Thyroid gland (tissue), 4 donors: ENCODE measurements at places on chromosomes 7 and 10. TPM values are rescaled to one million over a fixed set of nuclear protein-coding genes. Genes with fewer than 3 reads are reported as not detected.
A peak's percentile ranks its signal among the peaks of the same experiment; 100 is the strongest.

DNA sequence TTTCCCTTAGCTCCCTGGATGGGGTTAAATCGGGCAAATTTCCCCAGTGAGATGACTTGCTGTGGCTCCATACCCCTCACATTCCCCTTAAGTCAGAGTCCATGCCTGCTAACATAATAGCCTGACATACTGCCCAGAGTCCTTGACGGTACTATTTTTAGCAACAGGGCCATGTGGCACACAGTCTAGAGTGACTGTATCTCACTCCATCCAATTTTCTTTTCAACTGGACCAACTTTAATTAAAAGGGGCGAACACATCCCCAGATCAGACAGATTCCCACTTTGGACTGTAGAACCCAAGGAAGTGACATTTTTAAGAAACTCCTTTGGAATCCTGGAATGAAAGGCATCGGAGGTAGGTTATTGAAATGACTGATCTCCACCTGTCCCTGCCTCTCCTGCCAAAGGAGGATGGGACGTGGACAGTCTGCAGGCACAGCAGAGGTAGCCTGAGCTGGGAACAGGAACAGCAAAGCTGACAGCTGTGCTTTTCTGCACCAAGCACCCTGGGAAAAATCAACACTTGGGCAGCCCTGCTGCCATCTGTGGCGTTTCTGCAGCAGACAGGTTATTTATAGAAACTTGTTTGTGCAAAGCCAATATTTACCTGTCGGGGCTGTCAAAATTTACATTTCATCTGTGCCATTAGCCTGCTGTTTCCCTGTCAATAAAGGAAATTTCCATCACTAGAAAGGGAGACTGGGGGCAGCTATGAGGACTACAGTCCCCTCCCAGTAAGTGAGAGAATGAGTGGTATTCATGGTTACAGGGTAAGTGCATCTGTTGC, 221.5 kb upstream of the AOAH start:
- DNase-seq: peak; percentile 33
- H3K4me3 ChIP-seq: no peak overlapping the region
- no peaks in the 10 kb centered on the region for H3K27me3 ChIP-seq
- H3K36me3 ChIP-seq: no peaks in the 10 kb centered on the region
- H3K4me1 ChIP-seq: peaks cover 52% of the 10 kb centered on the region
- no peak overlapping the region for H3K27ac ChIP-seq

CYP26C1 gene
- total RNA-seq: 0.13 TPM

DNA sequence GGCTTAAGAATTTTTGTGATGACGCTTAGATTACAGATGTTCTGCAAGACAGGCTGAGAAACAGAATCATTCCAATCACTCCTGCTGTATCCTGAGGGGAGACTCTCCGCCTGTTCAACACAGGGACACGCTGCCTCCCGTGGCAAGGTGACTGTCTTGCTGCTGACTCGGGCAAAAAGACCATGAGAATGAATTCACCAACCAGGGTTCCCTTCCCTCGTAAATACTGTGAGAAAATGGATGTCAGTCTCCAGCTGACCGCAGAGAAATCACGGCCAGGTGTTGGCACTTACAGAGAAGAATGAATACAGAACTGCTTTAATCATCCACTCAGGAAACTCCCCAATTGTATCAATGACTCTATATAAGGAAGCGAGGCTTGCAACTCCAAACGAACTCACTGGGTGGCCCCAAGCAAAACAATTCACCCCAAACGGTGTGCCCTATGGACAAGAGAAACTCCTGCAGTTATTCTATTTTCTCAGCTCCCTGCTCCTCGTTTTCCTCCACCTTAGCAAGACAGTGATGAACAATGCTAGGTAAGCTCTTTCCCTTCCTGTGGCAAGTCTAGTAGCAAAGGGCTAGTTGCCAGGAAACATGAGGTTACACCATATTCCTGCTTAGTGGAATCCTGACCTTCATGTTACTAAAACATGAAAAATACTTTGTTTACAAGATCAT, 22.8 kb downstream of the GNA12 start:
- H3K4me3 ChIP-seq: no peak overlapping the region
- no peak overlapping the region for H3K27ac ChIP-seq

- no peak overlapping the region for H3K4me3 ChIP-seq
- no peaks in the 10 kb centered on the region for H3K36me3 ChIP-seq
- no peaks in the 10 kb centered on the region for H3K27me3 ChIP-seq
Measured at GRCh38 chr7:18927134-18927533, 190.3 kb downstream of the TWIST1 start.

BUD23 gene
- 58.3 TPM for total RNA-seq

DNA sequence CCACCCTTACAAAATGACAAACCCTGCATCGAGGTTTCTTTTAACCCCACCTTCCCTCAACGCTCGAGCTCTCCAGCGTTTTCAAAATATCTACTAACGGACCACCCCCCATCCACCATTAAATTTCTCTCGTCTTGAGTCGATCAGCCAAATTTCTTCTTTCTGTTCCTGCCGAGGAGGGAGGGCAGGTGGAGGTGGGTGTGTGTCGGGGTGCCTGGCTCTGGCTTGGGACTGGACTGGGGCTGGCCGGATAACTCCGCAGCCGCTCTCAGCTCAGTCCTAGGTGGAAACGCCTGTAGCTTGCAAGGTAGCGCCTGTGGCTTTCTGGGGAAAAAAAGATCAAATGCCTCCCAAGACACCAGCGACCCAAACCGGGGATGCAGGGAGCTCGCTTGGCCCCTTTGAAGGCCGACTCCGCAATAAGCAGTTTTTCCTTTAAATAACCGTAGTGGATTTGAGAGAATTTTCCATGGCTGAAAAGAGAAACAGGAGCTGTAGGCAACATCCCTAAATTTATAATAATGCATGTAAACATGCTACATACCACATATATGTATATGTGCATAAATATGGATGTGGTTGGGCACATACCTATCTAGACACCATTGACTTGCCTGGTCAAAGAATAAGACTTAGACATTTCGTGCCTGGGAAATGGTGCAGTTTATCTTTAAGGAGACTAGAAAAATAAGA, 1.9 kb upstream of the TMEM178B start:
- no peaks in the 10 kb centered on the region for H3K36me3 ChIP-seq
- peak overlapping the region; percentile 20 for H3K27ac ChIP-seq
- DNase-seq: peak; percentile 43
- H3K4me1 ChIP-seq: no peaks in the 10 kb centered on the region
- no peaks in the 10 kb centered on the region for H3K27me3 ChIP-seq
- peak overlapping the region; percentile 71 for H3K4me3 ChIP-seq

- H3K27ac ChIP-seq: no peak overlapping the region
- no peaks in the 10 kb centered on the region for H3K4me1 ChIP-seq
- no peak overlapping the region for H3K4me3 ChIP-seq
- DNase-seq: no peak
- H3K27me3 ChIP-seq: no peaks in the 10 kb centered on the region
Measured at GRCh38 chr7:19376538-19376937, 231.3 kb upstream of the FERD3L start.

GRCh38 chr10:84424731-84425167, 96.4 kb downstream of the CCSER2 start:
- no peaks in the 10 kb centered on the region for H3K27me3 ChIP-seq
- H3K4me3 ChIP-seq: peak overlapping the region; percentile 14
- peak overlapping the region; percentile 81 for H3K27ac ChIP-seq
- no peaks in the 10 kb centered on the region for H3K36me3 ChIP-seq
- DNase-seq: peak; percentile 96

CRHR2 gene
- total RNA-seq: not detected

DNA sequence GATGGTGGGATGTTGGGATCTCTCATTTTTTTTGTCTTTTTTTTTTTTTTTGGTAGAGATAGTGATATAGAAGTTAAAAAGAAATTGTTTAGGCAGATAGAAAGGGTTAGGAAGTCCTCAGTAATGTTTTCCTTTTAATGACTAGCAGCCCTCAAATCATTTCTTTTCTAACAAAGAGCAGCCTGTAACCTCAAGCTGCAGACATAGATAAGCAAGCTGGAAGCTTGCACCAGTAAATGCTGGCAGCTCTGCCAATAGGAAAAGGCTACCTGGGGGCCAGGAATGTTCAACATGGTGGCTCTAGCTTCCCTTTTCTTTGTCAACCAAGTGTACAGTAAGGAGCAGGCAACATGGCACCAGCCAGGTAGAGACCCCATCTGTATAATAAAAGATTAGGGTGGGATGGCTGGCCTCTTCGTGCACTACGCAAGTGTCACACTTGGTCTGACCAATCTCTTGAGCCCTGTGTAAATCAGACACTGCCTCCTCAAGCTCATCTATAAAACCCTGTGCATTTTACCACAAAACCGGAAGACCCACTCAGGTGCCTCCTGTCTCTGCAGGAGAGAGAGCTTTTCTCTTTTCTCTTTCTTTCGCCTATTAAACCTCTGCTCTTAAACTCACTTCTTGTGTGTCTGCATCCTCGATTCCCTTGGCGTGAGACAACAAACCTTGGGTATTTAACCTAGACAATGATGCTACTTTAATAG, 212.9 kb downstream of the SNX10 start:
- H3K27me3 ChIP-seq: no peaks in the 10 kb centered on the region

RAPGEF5 gene
- 32.1 TPM for total RNA-seq

SFTPA1 gene
- total RNA-seq: not detected

OPALIN gene
- total RNA-seq: not detected

- no peaks in the 10 kb centered on the region for H3K36me3 ChIP-seq
- H3K27me3 ChIP-seq: no peaks in the 10 kb centered on the region
- H3K27ac ChIP-seq: peak overlapping the region; percentile 57
Measured at GRCh38 chr10:74011770-74012169, 13.9 kb downstream of the VCL start.

SYT15 gene
- 3.9 TPM for total RNA-seq

SUN3 gene
- not detected for total RNA-seq

DNA sequence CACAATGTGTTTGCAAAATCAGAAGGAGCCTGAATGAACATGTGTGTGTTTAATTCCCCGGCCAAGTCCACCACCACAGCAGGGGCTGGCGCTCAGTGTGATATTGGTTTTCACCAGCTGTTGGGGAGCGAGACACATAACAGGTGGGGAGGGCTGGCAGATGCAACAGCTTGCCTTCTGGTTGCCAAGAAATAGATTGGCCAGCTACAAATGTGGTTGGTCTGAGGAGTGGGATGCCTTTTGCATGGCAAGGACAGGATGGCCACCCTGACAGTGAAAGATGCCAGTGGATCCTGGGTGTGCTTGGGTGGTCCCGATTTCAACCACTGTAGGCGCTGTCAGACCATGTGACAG, 292.5 kb upstream of the FZD8 start:
- H3K4me1 ChIP-seq: no peaks in the 10 kb centered on the region
- no peak overlapping the region for H3K4me3 ChIP-seq
- no peak for DNase-seq
- H3K27ac ChIP-seq: no peak overlapping the region
- H3K27me3 ChIP-seq: no peaks in the 10 kb centered on the region

UPK3BL1 gene
- 44.1 TPM for total RNA-seq

GRCh38 chr10:102261196-102261595, 15.9 kb downstream of the GBF1 start:
- no peak for DNase-seq
- H3K4me3 ChIP-seq: no peak overlapping the region
- no peaks in the 10 kb centered on the region for H3K27me3 ChIP-seq
- peaks cover 17% of the 10 kb centered on the region for H3K36me3 ChIP-seq
- no peak overlapping the region for H3K27ac ChIP-seq
- peaks cover 21% of the 10 kb centered on the region for H3K4me1 ChIP-seq

- DNase-seq: no peak
- H3K27me3 ChIP-seq: no peaks in the 10 kb centered on the region
- no peaks in the 10 kb centered on the region for H3K4me1 ChIP-seq
- no peaks in the 10 kb centered on the region for H3K36me3 ChIP-seq
- H3K27ac ChIP-seq: no peak overlapping the region
Measured at GRCh38 chr7:146659732-146660131, 543.1 kb downstream of the CNTNAP2 start.

MMD2 gene
- not detected for total RNA-seq
